Sigmoid colon (tissue), 7 donors: ENCODE measurements at places on chromosomes 2 and 18. TPM values are rescaled to one million over a fixed set of nuclear protein-coding genes. Genes with fewer than 3 reads are reported as not detected.

DNA sequence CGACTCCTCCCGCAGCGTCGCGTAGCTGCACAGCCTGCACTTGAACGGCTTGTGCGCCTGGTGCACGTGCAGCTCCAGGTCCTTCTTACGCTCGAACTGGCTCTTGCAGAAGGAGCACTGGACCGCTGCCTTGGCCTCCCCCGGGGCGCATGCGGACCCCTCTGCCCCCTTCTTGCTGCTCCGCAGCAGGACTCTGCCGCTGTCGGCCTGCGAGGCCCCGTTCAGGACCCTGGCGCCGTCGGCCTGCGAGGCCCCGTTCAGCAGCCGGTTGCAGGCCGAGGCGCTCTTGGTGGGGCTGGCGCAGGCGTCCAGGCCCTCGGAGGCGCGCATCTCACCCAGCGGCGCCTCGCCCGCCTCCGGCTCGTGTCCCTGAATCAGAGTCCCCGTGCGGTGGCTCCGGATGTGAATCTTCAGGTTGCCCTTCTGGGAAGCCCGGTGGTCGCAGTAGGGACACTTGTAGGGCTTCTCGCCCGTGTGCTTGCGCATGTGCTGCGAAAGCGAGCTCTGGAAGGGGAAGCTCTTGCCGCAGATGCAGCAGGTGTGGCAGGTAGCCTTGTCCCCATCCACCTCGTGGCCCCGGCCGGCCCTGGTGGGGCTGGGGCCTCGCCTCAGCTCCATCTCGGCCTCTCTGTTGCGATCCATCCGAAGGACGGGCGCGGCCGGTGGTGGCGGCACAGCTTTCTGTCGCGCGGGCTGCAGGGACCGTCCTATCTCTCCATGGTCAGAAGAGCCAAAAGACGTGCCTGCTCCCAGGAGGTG is 52.5 kb downstream of the ZNF516 start:
- H3K36me3 ChIP-seq: peaks cover 23% of the 10 kb centered on the region
- H3K4me3 ChIP-seq: no peak overlapping the region
- H3K27ac ChIP-seq: no peak overlapping the region
- H3K27me3 ChIP-seq: no peaks in the 10 kb centered on the region
- H3K4me1 ChIP-seq: no peaks in the 10 kb centered on the region
- DNase-seq: peak; percentile 63

DNA sequence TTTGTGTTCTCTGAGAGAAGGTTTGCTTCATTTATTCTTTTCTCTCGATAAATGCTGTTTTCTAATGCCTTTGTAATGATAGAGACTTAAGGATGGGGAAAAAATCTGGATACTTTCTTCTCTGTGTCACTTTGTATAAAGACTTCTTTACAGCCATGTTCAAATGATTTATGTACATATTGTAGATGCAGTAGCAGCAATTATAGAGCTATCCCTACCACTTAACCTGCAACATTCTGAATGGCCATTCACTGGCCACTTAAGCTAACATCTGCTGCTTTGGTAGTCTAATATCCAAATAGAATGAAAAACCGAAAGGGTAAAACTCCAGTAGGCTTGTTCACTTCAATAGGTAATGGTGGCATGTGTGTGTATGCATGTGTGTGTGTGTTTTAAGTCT is 97.8 kb downstream of the CSRNP3 start:
- H3K36me3 ChIP-seq: no peaks in the 10 kb centered on the region
- no peak overlapping the region for H3K27ac ChIP-seq
- no peak for DNase-seq
- H3K4me1 ChIP-seq: no peaks in the 10 kb centered on the region

Gene PARD6G
- 9.3 TPM for total RNA-seq

DNA sequence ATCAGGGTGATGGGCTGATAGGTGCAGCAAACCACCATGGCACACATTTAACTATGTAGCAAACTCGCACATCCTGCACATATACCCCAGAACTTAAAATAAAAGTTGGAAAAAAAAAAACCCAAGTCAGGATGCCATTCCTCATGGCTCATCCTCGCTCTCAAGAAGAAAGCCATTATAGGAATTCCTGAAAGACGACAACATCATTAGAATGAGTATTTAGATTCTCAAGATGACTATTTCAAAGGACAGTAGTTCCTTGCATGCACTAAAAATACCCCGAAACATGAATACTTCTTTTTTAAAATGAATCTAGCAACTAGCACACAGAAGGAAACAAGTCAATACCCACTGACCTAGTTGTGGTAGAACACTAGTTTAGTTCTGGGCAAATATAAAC is 285.8 kb upstream of the REV1 start:
- no peaks in the 10 kb centered on the region for H3K36me3 ChIP-seq
- peaks cover 24% of the 10 kb centered on the region for H3K4me1 ChIP-seq
- no peak overlapping the region for H3K27ac ChIP-seq
- no peak for DNase-seq
- no peak overlapping the region for H3K4me3 ChIP-seq

Gene GNAL
- total RNA-seq: 13.2 TPM

GRCh38 chr2:52518678-52519077 is 1248.9 kb upstream of the CHAC2 start:
- DNase-seq: no peak
- H3K27ac ChIP-seq: no peak overlapping the region
- H3K4me1 ChIP-seq: no peaks in the 10 kb centered on the region

- no peaks in the 10 kb centered on the region for H3K27me3 ChIP-seq
- no peak overlapping the region for H3K27ac ChIP-seq
- DNase-seq: no peak
Measured at GRCh38 chr2:57890464-57890863, 156.1 kb upstream of the VRK2 start.

Gene FBXO48
- total RNA-seq: 0.55 TPM

Gene RTKN
- 13.5 TPM for total RNA-seq

DNA sequence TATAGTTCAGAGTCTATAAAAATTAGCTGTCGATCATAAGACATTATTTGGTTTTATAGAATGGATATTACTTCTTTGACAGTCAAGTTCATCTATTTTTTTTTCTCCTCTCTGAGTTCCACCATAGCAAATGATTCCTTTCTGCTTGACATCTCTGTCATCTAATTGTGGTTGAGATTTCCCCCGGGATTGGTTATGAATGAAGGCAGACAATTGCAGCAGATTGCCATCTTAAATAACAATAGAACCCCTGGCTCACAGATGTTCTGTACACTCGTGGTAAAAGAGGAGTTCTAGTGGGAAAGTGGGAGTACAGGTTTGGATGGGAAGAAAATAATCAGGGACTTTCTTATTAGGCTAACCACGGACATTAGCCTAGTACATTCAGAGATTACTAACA is 292.1 kb upstream of the NRXN1 start:
- H3K27me3 ChIP-seq: no peaks in the 10 kb centered on the region
- H3K4me3 ChIP-seq: no peak overlapping the region
- no peak overlapping the region for H3K27ac ChIP-seq

DNA sequence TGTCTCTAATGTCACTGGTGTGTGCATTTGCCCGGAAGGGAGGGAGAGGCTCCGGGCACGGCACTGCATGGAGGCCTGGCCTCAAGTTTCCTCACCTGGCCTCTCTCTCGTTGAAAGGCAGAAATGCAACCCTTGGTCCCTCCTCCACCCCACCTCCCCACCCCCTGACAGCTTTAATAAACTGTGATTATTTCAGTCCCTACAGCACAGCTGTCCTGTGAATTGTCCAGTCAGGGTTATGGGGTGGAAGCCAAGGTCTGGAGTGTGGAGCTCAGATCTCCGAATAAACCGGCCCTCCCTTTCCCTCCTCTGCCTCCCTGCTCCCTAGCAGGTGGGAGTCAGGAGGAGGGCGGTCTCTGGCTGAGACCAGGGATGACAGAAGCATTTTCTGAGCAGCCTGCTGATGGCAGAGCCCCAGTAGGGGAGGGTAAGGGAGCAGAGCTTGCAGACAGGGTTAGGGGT is 199.2 kb upstream of the SMAD2 start:
- peaks cover 2% of the 10 kb centered on the region for H3K27me3 ChIP-seq
- no peak for DNase-seq
- no peak overlapping the region for H3K27ac ChIP-seq
- H3K4me1 ChIP-seq: no peaks in the 10 kb centered on the region

Gene TBR1
- not detected for total RNA-seq

DNA sequence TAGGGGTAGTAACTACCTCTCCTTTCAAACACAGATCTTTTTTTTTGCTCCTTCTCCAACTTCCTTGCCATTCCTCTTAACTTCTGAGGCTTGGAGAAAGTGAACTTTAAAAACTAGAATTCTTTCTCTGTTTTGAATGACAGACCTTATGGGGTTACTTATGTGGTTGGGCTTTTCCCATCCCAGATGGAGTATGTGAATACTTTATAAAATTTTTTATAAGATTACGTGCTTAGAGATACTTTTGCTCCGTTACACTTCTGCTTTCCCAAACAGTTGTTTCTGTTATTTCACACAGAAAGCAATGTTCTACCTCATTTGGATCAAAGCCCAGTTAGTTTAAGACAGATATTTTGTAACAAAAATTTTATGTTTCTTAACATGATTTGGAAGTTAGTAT is 20.2 kb downstream of the GREB1L start:
- no peaks in the 10 kb centered on the region for H3K27me3 ChIP-seq
- H3K36me3 ChIP-seq: no peaks in the 10 kb centered on the region
- no peaks in the 10 kb centered on the region for H3K4me1 ChIP-seq
- no peak overlapping the region for H3K27ac ChIP-seq
- no peak for DNase-seq

DNA sequence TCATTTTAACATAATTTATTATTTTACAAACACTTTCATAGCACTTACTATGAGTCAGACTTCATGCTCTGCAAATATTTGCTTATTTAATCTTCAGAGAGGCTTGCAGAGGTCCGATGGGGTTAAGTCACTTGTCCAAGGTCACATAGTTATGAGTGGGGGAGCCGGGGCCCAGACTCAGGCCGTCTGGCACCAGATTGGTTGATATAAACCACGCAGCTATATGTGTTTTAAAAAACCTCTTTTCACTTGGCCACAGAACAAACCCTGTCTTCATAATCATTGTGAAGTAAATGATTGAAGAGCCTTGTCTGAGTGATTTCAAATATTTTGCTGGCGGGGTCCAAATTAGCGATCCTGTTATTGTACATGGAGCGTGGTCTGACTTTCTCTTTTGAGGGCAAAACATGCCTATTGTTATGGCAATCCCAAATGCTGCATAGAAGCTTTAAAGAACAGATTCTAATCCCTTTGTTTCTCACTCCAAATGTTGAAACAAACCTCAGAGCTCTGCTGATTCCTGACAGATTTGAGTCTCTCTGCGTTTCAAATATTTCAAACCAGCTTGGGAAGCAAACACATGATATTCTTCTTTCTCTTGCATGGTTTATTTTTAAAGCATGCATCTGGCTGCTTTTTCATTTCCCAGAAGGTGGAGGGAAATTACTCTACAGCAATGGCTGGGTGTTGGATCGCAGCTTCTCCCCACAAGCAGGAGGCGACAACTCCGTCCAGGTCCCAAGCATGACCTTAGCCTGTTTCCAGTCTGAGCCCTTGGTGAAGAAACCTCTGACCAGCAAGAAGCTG is 142.4 kb downstream of the DDX1 start:
- no peaks in the 10 kb centered on the region for H3K27me3 ChIP-seq
- H3K27ac ChIP-seq: no peak overlapping the region
- H3K4me3 ChIP-seq: no peak overlapping the region
- H3K4me1 ChIP-seq: no peaks in the 10 kb centered on the region
- H3K36me3 ChIP-seq: no peaks in the 10 kb centered on the region

Gene UGT1A5
- not detected for total RNA-seq

DNA sequence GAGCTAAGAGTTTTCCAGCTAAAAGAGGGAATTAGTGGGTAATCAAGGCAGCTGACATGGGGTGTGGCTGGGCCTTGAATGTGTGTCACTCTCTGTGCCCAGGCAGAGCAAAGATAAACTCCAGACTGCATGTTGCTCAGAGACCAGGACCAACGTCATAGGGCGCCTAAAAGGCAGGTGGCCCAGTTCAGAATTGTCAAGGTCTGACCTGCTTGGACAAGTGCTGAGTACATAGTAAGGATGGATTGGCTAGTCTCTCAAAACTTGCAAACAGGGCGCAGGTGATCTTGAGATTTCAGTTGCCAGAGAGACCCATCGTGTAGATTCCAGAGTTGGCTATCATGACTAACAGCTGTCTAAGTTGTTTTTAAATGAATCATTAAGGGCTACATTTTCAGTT is 19.0 kb downstream of the CLUL1 start:
- DNase-seq: peak; percentile 66
- H3K27me3 ChIP-seq: no peaks in the 10 kb centered on the region
- H3K36me3 ChIP-seq: no peaks in the 10 kb centered on the region
- H3K4me1 ChIP-seq: no peaks in the 10 kb centered on the region
- H3K27ac ChIP-seq: peak overlapping the region; percentile 13

Gene ITSN2
- total RNA-seq: 58.8 TPM

DNA sequence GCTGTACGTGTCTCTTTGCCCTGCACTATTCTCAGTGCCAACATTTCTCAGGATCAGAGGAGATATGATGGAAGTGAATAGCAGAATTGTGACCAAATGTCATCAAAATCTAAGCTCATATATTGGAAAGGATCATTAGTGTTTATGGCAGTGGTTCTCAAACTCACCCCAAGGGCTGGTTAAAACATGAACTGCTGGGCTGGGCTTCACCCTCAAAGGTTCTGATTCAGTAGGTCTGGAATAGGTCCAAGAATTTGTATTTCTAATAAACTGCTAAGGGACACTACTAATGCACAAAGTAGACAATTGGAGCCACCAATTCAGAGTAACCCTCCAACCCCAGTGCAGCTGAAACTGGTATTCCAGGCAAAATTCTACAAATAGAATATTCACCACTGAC is 317.9 kb upstream of the UBE2E3 start:
- H3K4me1 ChIP-seq: no peaks in the 10 kb centered on the region
- H3K27me3 ChIP-seq: no peaks in the 10 kb centered on the region
- no peaks in the 10 kb centered on the region for H3K36me3 ChIP-seq
- DNase-seq: no peak
- H3K27ac ChIP-seq: no peak overlapping the region

- H3K4me3 ChIP-seq: no peak overlapping the region
- H3K36me3 ChIP-seq: no peaks in the 10 kb centered on the region
- no peak overlapping the region for H3K27ac ChIP-seq
Measured at GRCh38 chr2:60496956-60497355, 56.5 kb downstream of the BCL11A start.

Gene CERKL
- total RNA-seq: not detected

Gene LYG2
- not detected for total RNA-seq

DNA sequence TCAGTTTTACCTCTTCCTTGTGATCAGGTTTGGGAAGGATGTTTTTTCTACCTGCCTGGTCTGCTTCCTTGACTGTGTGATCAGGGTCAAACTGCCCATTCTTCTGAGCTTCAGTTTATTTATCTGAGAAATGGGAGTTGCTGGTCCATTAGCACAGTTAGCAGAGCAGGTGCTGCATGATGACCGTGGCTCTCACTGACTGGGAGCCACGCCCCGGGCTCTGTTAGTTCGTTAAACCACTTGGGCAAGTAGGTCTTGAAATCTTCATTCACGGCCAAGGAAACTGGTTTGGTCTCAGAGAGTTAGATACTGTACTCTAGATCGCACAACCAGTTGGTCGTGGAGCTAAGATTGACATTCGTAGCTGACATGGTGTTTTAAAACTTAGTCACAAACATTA is 41.7 kb downstream of the INPP5D start:
- H3K36me3 ChIP-seq: no peaks in the 10 kb centered on the region
- H3K27me3 ChIP-seq: no peaks in the 10 kb centered on the region
- DNase-seq: no peak
- H3K4me3 ChIP-seq: no peak overlapping the region
